ENCODE measurements at places on chromosomes 12 and 14.

DNA sequence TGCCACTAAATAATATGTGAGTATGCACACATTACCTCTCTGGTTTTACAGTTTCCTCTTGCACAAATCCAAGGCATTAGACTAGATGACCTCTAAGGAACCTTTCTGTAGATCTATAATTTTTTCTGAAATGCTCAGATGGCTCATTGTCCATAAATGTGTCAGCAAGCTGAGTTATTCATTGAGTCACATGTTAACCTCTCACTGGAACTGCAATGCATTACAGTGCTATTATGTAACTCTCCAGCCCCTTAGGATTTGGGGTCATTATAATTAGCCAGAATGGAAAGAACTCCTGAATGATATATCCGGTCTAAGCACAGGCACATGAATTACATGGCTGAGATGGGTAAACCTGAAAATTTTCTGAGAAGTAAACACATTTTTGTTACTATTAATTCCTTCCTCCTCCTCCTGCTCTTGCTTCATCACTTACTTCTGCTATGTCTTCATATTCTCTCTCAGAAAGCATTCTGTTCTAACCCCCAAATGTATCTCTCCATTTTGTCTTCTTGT, 20.3 kb upstream of the DRAM1 start:
- DNase-seq: no peak

- DNase-seq: no peak
These were observed 531.2 kb downstream of the DIO2 start for GRCh38 chr14:79680087-79680486.

DNA sequence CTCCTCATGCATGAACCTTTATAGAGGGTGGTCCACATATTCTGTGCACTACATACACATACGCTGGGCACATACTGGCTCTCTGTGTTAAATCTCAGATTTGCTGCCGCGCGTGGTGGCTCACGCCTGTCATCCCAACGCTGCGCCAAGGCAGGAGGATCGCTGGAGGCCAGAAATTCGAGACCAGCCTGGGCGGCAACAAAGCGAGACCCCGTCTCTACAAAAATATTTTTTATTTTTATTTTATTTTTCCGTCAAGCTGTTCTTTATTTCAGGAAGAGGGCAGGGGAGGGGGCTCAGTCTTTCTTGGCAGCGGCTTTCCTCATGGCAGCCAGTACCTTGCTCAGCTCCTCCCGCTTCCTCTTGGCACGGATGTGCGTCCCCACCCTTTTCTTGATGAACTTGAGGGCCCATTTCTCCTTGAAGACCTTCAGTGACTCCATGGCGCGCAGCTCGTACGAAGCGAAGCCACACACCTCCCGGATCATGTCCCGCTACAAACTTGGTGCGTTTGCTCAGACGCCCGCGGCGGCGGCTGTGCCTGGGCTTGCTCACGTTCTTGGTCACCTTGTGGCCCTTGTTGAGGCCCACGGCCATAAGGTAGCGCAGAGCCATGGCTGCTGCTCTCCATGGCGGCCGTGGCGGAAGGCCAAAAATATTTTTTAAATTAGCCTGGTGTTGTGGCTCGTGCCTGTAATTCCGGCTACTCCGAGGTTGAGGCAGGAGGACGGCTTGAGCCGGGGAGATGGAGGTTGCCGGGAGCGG, 3.2 kb downstream of the DCAF4 start:
- DNase-seq: no peak

DNA sequence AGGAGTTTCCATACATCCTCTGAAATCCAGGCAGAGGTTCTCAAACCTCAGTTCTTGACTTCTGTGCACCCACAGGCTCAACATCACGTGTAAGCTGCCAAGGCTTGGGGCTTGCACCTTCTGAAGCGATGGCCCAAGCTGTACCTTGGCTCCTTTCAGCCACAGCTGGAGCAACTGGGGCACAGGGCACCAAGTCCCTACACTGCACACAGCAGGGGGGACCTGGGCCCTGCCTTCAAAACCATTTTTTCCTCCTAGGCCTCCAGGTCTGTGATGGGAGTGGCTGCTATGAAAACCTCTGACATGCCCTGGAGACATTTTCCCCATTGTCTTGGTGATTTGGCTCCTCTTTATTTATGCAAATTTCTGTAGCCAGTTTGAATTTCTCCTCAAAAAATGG, 10.6 kb downstream of the AREL1 start:
- DNase-seq: no peak

- no peak for DNase-seq
These were observed 11.2 kb downstream of the ADSS1 start for GRCh38 chr14:104734991-104735779.

GRCh38 chr14:87935886-87936285, 57.1 kb downstream of the GALC start:
- no peak for DNase-seq

DNA sequence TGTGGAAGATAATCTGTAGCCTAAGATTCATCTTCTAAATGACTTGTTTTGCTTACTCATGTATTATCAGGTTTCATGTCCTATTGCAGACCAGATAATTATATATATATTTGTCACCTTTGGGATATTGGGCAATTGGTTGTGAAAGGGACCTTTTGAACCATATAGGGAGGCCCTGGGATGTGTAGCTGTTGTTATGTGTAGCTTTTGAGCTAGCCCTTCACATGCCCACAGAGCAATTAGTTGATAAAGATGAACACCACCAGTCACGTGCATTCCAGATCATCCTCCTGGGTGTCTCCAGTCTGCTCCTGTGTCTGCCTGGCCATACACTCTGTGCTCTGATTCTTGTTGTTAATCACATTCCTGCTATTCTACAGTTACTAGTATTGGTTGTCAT, 431.2 kb upstream of the FBXO33 start:
- DNase-seq: no peak
